Left renal pelvis (tissue), 4 donors: ENCODE measurements at places on chromosomes 12 and 14. TPM values are rescaled to one million over a fixed set of nuclear protein-coding genes. Genes with fewer than 3 reads are reported as not detected.

DNA sequence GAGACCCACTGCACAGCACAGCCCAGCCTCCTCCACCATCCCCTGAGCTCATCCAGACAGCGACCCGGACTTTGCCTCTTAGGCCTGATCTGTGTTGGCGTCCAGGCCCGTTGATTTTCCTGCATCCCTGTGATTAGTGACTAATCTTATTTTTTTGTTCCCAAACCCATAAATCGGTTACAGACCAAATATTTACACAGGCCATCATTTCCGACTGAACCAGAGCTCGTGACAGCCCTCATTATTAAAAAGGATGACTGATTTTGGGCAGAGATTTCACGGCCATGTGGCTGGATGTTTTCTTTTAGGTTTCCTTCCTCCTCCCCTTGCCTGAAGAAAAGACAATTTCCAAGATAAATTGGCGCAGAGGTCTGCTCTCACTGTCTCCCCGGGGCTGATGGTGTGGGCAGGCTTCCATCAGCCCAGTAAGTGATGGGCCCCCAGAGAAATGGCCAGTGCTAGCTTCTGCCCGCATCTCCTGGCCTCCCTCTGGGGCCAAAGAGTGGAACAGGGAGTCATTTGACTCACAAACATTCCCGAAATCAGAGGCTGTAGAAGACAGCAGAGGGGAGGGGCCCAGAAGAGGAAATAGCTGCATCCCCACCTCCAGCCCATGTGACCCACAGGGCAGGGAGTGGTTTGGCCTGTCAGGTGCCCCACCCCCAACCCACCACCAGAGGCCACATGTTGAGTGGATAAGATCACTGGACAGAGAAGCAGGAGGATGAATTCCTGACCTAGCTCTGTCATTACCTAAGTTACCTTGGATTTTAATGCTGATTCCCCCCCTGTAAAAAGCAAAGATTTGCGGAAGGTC lies 283.5 kb downstream of the KSR2 start:
- no peak for DNase-seq

DNA sequence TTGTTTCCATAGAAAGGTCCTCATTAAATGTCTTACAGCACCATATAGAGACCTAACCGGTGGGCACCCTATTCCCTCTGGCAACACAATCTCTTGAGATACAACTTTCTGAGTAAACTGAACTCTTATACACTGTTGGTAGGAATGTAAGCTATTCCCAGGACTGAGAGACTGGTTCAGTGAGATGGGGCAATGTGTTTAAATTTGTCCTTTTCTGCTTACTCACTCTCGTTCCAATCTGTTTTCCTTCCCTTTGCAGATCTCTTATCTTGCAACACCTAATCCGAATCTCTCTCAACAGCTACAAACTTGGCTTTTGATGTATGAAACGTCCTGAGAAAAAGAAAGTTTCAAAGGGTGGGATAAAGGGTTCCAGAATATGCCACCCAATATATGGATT lies 26.1 kb upstream of the ETV6 start:
- no peak for DNase-seq

- DNase-seq: no peak
Measured at GRCh38 chr14:91129261-91129660, 15.4 kb downstream of the DGLUCY start.

The KRT74 gene
- not detected for polyA plus RNA-seq

DNA sequence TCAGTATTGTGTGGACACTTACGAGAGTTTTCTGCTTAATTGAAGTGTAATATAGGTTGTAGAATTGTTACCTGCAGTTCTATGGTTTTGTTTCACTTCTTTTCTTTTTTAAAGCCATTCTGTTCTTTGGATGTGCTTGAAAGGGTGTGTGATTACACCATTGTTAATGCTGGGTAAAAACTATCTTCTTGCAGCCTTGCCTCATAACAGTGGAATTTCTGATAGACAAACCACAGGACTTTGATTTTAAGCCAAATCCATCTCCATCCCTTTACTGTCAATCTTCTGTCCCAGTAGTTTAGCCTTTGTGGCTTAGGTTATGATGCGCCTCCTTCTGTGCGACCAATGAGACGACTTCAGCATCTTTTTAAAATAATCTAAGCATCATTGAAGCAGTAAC lies 182.3 kb downstream of the PELI2 start:
- DNase-seq: no peak

- no peak for DNase-seq
Measured at GRCh38 chr12:112998987-112999767, 20.9 kb downstream of the OAS2 start.

- DNase-seq: no peak
Measured at GRCh38 chr14:36067428-36068187, 108.9 kb downstream of the PTCSC3 start.

The SINHCAF gene
- polyA plus RNA-seq: 90.3 TPM

- no peak for DNase-seq
Measured at GRCh38 chr12:124013073-124013472, 40.1 kb downstream of the ZNF664 start.

DNA sequence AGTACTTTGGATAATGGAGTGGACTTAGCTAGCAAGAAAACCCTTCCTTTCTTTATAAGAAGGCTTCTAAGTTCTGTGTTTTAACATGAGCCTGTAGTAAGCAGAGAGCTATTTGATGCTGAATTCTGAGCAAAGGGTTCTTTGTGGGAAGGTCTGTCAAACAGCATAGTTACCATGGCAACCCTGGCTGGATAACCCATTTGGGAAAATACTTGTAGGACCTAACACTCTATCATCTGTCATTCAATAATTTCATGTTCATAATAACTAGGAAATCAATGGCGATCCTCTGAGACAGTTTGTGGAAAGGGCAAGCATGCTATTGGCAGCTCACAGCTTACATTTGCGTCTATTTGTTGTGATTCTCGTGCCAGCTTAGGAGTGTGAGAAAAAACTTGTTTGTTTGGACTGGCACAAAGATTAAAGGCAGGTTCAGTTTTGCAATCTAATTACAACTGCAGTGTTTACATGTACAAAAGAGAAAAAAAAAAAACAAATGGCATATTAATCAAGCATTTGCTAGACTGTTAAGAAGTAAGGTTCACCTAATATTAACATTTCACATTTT lies 219.2 kb downstream of the PDZRN4 start:
- no peak for DNase-seq

DNA sequence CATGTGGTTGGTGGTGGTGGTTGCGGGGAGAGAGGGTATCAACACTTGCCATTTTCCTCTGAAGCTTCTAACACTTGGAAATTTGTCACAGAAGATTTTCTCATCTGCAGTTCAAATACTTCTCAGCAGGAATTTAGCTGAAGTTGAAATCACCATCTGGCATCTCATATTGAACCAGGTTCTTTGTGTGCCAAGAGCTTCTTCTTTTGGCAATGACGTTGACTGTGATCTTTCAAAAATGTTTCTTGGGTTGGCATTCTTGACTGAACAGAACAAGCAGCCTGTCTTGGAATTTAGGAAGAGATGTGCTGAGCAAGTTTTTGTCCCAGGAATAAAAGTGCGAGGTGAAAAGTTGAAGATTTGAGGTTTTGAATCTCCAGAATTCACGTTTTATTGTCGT lies 8.7 kb upstream of the NIN start:
- DNase-seq: no peak

DNA sequence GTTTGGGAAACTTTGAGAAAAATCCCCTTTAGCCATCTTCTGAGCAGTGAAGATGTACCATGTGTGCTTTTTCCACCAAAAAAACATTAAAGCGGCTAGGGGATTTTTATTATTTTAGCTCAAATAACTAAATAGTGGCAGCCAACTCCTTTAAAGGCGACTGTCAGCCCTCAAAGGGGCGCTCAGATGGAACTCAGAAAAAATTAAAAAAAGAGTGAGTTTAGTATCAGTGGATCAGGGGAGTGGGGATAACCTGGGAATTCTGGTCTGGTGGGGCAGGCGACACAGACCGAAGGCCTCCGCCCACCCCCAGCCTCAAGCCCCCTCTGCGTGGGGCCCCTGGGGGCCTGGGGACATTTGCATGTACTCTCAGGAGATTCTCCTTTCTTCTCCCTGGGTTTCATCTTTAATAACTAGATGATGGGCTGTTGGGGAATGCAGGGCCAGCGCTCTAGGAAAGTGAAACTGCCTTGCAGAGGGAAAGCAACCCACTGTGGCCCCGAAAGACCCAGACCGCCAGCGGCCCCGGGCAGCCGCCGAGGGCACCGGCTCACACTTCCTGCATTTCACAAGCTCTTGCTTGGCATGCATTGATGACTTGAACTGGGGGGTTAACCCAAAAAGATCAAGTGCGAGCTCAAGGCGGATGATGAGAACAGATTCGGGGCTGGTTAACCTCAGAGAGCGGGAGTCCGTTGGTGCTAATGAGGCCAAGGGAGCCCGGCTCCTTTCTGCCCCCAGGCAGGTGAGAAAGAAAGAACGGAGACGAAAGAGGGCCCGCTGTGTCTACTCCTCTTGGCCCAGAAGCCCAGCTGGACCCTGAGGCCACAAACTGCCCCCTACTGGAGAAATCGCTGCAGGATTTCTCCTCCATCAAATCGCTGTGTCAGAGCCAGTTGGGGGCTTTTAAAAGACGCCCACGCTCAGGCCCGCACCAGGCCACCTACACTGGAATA lies 7.3 kb upstream of the BATF start:
- no peak for DNase-seq

- no peak for DNase-seq
Measured at GRCh38 chr14:76755610-76756370, 5.5 kb upstream of the VASH1 start.

The SPRYD4 gene
- polyA plus RNA-seq: 3.7 TPM

The TXNRD1 gene
- 62.0 TPM for polyA plus RNA-seq

DNA sequence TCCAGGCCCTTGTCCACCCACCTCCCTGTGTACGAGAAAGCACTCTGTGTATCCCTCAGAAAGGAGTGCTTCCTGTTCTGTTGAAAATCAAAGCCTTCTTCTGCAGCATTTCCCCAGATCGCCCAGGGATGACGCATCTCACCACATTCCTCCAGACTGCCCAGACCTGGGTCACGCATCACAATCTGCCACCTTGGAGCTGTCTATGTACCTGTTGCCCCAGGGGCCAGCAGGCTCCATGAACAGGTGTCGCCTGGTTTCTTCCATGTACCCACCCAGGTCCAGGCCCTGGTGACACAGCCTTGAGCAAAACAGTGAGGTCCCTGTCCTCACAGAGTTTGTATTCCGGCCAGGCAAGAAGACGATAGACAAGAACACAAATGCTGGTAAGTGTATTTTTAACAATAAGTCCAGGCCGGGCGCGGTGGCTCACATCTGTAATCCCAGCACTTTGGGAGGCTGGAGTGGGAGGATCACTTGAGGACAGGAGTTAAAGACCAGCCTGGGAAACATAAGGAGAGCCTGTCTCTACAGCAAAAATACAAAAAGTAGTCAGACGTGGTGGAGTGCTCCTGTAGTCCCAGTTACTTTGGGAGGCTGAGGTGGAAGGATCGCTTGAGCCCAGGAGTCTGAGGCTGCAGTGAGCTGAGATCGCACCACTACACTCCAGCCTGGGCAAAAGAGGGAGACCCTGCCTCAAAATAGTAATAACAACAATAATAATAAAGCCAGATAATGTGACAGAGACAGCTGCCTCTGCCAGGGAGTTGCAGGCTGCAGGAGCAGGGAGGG lies 6.8 kb upstream of the PPP1R13B start:
- DNase-seq: no peak

The CLEC4C gene
- polyA plus RNA-seq: not detected

The YY1 gene
- 157 TPM for polyA plus RNA-seq

DNA sequence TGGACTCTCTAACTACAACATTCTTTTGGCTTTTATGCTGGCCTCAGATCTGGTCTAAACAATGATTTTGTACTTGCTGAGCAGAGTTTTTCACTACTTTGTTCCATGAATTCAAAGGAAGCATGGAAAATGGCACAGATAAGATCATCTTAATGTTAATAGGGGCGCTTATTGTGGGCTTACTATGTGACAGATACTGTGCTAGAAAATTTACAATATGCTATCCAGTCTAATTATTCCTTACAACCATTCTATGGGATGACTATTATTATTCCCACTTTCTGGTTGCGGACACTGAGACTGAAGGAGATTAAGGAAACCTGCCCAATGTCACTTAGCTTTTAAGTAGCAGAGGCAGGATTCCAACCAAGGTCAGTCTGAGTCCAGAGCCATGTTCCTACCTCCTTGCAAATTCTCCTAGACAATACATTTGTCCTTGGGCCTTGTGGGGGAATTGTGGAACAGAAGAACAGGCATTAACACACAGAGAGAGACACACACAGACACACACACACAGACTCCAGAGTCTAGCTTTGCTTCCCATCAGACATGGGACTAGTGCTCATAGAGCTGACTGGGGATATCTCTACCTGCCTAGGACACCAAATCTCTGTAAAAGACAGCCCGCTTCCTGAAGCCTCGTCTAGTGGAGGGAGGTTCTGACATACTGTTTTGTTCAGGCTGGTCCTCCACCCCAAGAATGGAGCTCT lies 107.7 kb downstream of the SLC38A1 start:
- DNase-seq: no peak

DNA sequence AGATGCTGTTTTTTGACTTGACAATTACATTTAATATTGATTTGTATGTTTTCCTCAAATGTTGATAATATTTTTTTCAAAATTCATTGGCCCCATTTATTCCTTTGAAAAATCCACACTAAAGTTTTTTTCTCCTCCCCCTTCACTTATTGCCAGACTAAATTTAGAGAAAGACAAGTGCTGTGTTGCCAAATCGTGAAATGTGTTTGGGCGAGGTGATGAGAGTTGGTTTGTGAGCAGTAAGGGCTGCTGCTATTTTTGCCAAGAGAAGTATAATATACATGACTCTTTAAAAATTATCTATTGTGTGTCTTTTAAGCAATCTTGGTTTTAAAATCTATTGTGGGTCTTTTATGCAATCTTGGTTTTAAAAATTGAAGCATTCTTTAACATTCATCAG lies 188.9 kb downstream of the PPFIA2 start:
- no peak for DNase-seq

DNA sequence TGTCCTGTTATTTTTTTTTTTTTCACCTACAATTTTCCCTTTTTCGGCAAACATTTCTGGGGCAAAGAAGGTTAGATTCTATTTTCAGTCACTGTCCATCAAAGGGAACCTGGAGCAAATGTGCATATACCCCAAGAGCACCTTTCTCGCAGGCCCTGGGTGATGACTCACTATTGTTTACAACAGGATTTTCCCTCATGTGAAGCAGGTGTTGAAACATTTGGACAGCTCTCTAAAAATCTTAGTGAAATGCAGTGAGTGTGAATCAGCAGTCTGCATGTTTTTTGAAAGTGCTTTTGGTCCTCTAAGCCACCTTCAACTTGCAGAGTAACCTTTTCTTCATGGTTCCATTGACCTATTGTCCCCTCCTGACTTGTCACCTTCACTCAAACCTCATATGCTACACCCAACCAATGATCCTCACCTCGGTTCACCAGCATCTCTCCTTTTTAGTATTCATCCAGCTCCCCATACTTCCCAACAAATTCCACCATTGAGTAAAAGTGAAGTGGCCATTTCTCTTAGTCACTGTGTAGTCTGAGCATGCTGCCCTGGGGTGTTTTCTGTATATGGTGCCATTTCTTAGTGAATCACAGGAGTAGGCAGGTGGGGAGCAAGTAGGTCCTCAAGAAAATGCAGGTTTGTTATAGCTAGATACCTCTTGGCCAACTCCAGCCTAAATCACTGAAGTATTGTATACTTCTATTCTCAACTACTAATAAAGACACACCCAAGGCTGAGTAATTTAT lies 260.2 kb downstream of the BMP4 start:
- DNase-seq: no peak
